ENCODE measurements at places on chromosomes 3 and 15. TPM values are rescaled to one million over a fixed set of nuclear protein-coding genes. Genes with fewer than 3 reads are reported as not detected.

DNA sequence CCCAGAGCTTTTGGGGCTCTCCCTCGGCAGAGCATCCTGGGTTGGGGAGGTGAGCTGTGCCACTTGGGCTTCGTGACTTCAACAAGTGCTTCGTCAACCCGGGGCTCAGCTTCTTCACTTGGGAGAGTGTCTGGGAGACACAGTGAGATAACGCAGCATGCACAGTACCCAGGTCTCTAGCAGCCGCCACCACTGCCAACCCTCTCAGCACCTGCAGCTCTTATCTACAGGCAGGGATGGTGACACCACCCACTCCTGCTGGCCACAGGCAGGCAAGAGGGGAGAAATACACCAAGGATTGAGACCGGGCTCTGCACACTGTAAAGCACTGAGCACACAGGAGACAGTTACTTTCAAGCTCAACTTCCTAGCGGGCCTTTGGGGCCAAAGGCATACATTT lies 11.6 kb downstream of the TKT start:
- DNase-seq = no peak

DNA sequence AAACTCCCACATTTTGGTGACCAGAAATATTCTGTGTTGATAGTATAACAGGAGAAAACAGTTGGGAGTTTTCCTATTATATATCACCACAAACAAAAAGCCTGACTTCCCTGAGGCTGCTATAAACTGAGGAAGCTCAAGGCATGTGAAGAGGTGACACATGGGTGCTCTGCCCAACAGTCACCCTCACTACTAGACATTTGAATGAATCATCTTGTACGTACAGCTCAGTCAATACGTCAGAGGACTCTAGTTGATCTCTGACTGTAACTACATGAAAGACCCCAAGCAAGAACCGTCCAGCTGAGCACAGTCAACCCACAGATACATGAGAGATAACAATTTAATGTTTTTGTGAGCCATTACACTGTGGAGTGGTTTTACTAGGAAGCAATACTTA lies 338.3 kb upstream of the ATP11B start:
- no peak for DNase-seq

DNA sequence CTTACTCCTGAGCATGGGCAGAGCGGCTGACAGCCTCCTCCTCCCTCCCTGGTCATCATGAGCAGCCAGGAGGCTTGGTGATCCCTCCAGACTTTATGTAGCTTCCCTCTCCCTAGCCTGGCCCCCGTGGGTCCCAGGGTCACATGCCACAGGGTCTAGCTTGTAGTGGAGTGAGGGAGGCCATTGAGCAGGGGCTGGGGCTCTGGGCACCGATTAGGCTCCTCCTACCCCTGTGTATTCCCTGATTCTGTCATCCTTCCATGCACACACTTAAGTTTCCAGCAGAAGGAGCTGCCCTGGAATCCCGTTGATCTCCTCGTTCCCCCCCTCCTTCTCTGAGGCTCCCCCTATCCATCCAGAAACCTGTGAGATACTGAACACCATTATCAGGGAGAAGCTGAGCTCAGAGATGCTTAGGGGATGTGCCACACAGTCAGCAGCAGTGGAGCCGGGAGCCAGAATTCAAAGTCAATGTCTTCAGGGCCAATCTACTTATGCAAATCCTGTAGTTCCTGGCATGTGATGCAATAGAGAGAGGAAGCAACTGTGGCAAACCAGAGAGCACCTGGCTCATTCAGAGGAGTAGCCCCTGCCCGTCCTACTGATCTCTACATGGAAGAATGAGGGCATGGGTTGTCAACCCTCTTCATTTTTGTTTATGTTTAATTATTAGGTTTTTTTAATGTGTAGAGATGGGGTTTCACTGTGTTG lies 17.2 kb downstream of the CCDC33 start:
- no peak for DNase-seq

DNA sequence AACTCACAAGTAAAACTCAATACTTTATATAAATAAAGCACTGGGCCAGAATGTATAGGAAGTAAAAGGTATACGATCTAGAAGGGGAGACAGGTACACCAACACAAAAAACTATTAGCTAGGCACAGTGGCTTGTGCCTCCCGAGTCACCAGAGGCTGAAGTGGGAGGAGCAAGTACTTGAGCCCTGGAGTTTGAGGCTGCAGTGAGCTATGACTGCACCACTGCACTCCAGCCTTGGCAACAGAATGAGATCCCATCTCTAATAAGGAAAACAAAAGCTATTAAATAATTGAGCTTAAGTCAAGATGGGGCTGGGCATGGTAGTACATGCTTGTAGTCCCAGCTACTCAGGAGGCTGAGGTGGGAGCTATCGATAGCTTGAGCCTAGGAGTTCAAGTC lies 17.0 kb downstream of the PIK3CB start:
- no peak for DNase-seq

GRCh38 chr3:113532698-113533533 lies 561 bp downstream of the SIDT1 start:
- DNase-seq = no peak

DNA sequence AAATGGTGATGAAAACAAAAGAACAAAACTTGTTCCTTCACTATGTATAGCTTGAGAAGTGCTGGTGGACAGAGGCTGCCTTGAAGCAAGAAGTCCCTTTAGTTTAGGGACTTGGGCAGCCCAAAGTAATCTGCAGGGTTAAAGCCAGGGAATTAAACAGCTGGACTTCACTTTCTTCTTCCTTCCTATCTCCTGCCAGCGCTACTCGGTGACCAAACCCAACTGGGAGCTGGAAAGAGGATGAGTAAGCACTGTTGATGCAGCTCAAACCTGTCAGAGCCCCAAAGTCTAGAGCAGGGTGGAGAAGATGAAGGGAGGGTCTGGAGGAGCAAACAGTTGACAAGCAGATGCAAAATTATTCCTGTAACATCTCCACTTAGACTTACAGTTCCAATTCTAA lies 73.1 kb upstream of the FBN1 start:
- no peak for DNase-seq

- DNase-seq = no peak
Measured at GRCh38 chr3:161422171-161422700, 50.9 kb upstream of the SPTSSB start.

Gene GABRR3
- not detected for polyA plus RNA-seq

GRCh38 chr3:62013951-62014350 lies 359.4 kb downstream of the FEZF2 start:
- DNase-seq = no peak

DNA sequence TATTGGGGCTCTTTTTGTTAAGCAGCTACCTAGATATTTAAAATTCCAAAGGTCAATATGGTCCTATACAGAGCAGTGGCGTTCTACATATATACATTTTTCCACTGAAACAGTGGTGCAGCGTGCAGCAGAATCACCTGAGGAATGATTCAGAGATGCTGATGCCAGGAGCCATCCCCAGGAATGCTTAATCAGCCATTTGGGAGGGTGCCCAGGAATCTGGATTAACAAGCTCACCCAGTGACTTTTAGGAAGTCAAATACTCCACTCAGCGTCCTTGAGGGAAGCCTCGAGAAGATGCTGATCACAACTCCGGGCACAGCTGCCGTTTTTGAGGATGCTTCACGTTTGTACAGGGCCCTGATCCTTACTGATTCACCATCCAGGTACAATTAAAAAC lies 82.6 kb upstream of the ARHGEF3 start:
- no peak for DNase-seq

Gene COL8A1
- polyA plus RNA-seq = 147 TPM

- no peak for DNase-seq
Measured at GRCh38 chr3:111190518-111190917, 118.9 kb downstream of the NECTIN3 start.

Gene ACP3
- polyA plus RNA-seq = 0.71 TPM

DNA sequence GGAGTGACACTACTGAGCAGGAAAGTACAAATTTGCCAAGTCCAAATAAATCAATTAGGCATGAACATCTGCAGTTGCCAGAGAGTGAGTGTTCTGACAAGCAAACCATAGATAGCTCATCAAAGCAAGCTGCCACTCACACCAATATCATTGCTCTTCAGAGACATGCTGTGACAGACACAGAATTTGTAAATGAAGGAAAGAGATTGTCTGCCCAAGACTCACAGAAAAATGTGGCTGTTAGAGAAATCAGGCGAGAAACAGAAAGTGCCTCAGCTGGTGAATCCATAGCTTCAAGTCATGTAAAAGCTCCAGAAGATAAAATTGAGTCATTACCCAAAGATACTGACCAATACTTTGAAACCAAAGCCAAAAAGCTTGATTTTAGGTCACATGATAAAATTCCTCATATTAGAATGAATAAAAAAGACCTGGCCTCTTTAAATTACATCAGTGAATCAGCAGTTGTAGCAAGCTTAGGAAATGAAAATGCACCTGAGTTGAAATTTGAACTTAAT lies 50.8 kb downstream of the CRYBG3 start:
- no peak for DNase-seq

DNA sequence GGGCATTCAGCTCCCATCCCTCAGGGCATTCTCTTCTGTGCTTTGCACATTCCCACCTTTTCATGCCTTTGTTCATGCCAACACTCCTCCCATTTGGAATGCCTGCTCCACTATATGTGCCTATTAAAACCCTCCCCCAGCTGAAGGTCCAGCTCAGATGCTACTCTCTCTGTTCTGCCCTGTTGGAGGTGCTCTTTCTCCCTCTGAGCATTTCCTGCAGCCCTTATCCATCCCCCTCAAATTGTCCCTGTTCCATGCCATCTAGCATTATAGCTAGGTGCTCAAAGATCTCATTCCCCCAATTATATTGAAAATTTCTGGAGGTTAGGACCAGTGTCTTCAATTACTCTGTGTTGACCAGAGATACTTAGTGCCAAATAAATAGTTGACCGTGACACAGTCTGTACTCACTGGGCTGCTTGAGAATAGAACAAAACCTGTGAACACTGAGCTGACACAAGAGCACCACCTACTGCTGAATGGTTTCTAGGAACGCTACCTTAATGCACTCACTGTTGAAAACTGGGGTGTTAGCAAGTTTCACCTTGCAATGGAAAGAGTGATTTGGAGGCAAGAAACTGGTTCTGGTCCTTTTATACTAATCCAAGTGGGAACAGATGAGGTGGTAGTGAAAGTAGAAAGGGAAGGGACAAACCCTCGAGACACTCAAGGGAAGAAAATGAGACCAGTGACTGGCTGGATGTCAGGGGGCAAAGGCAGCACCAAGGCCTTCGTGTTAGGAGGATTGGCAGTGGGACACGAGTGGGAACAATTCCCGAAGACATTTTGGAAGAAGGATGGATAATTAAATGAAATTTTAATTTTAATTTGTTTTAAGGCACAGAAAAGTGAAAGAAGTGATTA lies 289.8 kb upstream of the ROPN1 start:
- DNase-seq = no peak

- DNase-seq = no peak
Measured at GRCh38 chr3:4416427-4416945, 50.6 kb downstream of the SUMF1 start.

DNA sequence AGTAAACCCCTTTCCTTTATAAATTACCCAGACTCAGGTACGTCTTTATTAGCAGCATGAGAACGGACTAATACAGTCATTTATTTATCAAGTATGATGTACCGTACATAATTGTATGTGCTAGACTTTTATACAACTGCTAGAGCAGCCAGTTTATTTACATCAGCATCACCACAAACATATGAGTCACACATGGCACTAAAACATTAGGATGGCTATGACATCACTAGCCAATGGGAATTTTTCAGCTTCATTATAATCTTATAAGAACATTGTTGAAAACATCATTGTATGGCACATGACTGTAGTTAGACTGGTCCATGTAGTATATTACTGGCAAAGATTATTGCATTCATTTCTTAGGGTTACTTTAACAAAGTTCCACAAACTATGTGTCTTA lies 121.7 kb downstream of the ZMAT3 start:
- DNase-seq = no peak

- DNase-seq = no peak
Measured at GRCh38 chr3:182583545-182583944, 209.8 kb upstream of the ATP11B start.

Gene PTX3
- polyA plus RNA-seq = 235 TPM

DNA sequence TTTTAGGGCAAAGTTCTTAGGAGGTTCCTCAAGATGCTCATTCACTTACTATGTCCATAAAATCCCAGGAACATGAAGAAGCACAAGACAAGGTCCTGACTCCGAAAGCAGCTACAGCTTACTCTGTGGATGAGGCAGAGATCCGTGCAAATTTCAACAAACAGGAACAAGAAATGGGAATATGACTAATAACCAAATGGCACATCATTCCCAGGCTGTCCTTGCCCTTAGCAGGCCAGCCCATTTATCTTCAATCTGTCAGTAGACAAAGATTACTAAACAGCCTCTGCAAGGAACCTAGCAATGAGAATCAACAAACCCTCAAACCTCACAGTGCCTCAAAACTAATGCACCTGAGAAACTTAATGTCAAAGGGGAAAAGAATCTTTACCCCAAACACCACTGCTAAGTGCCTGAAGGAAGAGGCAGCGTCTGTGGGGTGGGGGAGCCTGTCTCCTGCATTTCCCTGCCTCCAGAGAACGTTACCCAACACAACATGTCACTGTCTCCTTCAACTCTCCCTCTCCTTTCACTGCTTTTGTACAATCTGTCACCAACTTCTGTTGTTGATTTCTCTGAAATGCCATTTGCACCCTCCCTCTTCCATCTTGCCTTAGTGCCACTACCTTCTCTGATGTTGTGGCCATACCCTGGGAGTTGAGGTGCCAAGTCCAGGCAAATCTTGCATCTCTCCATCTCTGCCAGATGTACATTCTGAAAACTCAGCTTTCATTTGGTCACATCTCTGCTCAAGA lies 4.8 kb downstream of the TNFAIP8L3 start:
- DNase-seq = no peak

Gene ARGFX
- not detected for polyA plus RNA-seq

Gene DUOXA2
- polyA plus RNA-seq = not detected

Gene CYP1A2
- not detected for polyA plus RNA-seq

Gene AADAC
- polyA plus RNA-seq = not detected

- DNase-seq = peak; percentile 53
Measured at GRCh38 chr3:46909535-46910161, 32.1 kb downstream of the PTH1R start.

GRCh38 chr3:37907906-37908305 lies 46.2 kb downstream of the CTDSPL start:
- DNase-seq = no peak

DNA sequence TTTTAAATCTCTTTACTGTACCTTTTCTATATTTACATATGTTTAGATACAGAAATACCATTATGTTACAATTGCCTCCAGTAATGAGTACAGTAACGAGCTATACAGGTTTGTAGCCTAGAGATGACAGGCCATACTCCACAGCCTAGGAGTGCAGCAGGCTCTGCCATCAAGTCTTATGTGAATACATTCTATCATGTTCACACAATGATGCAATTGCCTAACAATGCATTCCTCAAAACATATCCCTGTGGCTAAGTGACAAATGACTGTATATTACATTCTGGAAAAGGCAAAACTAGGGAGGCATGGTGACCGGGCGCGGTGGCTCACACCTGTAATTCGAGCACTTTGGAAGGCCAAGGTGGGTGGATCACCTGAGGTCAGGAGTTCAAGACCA lies 192.4 kb upstream of the IGF1R start:
- DNase-seq = no peak

GRCh38 chr3:178736300-178736699 lies 200.1 kb downstream of the KCNMB2 start:
- DNase-seq = no peak

- no peak for DNase-seq
Measured at GRCh38 chr3:120552184-120553172, 43.7 kb upstream of the NDUFB4 start.
